NK-92 treated with Interleukin-12 subunit alpha and Interleukin-12 subunit beta, amount 100 ng/mL, for 24 hours (cell line): ENCODE measurements at places on chromosomes 3 and 15.

- no peak for DNase-seq
These were observed 265.2 kb downstream of the SUCLG2 start for GRCh38 chr3:67389176-67389575.

DNA sequence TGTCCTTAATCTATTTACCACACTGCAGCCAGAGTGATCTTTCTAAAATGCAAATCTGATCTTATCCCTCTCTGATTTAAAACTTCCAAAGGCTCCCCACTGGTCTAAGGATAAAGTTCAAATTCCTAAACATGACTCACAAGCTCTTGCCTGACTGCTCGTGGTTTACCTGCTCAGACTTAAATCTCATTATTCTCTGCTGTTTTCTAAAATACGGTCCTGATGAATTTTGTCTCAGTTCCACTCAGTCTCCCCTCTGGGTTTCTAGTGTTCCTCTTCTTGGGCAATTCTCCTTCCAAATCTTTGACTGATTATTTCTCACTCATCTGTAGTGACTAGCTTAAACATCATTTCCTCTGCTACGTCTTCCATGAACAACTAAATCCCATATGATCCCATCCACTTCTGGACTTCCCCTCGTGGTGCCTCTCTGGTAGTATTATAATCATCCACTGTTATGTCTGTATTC is 108.3 kb downstream of the P3H2 start:
- no peak for DNase-seq

DNA sequence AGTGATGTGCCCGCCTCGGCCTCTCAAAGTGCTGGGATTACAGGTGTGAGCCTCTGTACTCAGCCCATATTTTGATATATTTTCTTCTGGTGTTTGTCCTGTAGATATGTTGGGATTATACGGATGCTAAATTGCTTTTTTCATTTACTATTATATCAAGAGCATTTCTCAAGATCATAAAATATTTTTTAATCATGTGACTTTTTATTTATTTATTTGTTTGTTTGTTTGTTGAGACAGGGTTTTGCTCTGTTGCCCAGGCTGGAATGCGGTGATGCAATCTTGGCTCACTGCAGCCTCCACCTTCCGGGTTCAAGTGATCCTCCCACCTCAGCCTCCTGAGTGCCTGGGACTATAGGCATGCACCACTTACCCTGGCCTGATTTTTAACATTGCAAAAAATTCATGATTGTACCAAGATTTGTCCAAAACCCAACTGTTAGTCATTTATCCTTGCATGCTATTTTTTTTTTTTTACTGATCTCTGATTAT is 2.7 kb upstream of the PXK start:
- DNase-seq = no peak

GRCh38 chr15:75532413-75533250 is 46.5 kb downstream of the PTPN9 start:
- DNase-seq = no peak

DNA sequence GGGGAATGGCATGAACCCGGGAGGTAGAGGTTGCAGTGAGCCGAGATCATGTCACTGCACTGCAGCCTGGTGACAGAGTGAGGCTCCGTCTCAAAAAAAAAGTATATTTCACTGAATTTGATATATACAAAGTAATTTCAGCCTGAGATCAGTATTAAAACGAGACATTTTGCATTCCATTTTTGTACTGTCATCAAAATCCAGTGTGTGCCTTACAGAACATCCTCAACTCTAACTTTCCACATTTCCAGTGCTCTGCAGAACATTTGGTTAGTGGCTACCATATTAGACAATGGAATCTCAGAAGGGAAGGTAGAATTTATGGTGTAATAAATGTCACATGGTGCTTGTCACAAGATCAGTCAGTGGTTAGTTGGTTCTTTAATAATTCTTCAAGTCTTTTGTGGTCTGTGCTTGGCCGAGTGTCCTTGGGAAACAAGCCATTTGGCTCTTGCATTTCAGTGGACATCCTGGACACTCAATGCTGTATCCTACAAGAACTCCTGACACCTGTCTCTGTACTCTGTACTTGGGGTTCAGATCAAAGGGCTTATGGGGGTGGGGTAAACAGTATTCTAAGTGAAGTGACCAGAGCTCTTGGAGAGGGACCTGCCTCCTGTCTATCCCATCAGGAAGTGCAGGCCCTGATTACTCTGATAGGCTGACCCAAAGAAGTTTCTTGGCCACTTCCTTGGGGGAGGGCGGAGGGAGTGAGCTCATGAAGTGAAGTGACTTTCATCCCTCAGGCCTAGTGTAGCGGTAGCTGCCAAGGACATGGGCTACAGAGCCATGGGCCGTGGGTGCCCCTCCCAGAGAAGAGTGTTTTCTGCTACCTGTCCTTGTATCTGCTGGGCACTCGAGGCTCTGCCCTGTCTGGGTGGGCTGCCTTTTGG is 3.7 kb downstream of the ACVR2B start:
- DNase-seq = no peak

DNA sequence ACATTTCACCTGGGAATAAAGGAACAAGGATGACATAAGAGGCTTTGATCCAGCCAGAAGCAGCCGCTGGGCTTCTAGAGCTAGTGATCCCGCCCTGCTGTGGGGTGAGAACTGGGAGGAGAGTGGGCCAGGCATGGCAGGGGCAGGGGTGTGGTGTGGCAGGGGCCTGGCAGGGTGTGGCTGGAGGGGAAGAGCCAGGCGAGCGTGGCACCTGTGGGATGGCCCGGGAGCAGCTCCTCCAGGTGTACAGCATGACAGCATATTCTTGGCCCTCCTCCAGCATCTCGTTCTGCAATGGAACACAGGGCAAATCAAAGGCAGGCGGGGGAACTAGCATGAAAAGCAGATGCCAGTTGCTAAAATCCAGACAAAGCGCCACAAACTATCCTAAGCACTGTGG is 35.5 kb downstream of the CYFIP1 start:
- no peak for DNase-seq

GRCh38 chr3:32630266-32630665 is 54.7 kb upstream of the CNOT10 start:
- no peak for DNase-seq

- no peak for DNase-seq
These were observed 522.3 kb downstream of the ROBO1 start for GRCh38 chr3:79245284-79246138.

DNA sequence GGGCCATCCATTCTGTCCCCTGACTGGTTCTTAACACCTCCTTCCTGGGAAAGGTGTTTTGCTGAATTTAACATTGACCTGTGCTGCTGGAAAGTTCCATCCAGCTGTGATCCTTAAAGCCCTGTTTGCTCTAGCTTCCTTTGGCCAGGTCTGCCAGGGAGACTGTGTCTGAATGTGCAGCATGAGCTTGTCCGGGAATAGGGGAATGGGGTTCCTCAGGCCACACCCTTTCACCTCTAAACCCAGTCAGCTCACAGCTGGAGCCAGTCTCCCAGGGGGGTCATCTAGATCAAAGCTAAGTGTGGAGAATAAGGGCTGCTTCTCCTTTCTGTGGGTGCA is 174.3 kb downstream of the CHDH start:
- no peak for DNase-seq

DNA sequence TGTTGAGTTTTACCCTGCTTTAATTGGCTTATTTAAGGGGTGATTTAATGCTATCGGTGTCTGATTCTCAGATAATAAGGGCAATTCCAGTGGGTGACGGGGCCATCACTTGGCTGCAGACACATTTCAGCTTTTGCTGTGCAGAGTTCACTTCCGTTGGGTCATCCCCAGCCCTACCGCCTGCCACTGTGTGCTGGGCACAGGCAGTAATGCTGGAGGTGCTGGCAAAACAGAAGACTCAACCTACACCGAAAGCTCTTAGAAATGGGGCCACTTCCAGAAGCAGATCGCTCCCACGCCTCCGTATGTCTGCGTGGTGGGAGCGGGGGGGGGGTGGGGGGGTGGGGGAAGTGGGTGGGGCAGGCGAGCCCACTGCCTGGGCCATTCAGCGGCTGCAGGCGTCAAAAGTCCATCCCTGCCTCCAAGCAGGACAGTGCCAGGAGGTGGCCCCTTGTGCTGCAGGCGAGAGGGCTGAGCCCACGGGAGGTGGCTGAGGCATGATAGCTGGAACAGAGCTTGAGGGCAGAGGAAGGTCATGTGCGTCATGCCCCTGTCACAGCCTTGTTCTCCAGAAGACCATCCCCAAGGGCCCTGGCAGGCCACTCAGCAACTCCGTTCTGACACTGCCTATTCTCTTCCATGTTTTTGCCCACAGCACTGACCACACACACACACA is 128.3 kb downstream of the ATP10A start:
- no peak for DNase-seq

- no peak for DNase-seq
These were observed 30.4 kb downstream of the SKIL start for GRCh38 chr3:170387950-170388349.

GRCh38 chr15:37086521-37086920 is 13.8 kb downstream of the MEIS2 start:
- no peak for DNase-seq

DNA sequence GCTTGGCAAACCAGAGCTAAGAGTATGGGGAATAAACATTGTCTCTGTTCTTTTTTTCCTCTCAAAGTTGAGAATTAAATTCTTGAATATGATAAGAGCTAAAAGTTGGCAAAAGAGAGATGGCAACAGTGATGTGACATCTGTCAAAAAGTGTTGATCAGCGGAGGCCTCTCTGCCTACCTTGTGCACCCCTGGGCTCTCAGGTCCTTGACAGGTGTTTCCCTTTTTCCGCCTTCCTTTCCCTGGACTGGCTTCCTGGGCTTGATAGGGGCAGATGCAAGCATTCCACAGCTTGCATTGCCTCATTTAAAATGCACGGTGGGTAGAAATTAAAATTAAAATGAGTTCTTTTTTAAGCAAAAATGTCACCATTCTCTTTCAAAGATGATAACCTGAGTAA is 84.2 kb downstream of the NSUN3 start:
- no peak for DNase-seq

DNA sequence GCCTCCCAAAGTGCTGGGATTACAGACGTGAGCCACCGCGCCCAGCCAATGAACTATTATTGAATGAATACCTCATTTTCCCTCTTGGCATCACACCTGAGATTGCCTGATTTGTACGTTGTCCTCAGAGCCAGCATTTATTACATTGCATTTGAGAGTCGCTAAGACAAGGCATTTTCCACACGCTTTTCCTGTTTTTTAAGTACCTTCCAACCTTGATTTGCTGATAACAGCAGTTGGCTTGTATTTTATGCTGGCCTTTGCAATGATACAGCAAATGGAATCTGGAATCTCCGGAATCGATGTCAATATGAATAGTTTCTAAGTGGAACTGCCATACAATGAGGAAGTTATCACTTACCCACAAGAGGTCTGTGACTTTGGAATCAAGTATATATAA is 15.7 kb upstream of the CNBP start:
- no peak for DNase-seq

DNA sequence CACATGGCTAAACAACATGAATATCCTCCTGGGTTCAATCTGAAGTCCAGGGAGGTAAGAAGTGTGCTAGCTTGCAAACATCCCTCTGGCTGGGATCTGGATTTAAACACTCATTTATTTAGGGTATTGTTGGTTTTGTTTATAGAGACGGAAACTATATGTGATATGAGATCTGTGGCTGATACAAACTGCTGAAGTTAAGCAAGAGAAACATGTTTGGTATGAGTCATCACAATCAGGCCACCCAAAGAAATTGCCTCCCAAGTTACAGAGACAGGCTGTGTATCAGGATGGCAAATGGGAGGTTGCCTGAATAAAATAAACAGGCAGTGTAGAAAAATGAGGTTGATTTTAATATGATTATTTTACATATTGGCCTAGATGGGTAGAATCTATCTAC is 562.1 kb downstream of the IGSF11 start:
- no peak for DNase-seq

DNA sequence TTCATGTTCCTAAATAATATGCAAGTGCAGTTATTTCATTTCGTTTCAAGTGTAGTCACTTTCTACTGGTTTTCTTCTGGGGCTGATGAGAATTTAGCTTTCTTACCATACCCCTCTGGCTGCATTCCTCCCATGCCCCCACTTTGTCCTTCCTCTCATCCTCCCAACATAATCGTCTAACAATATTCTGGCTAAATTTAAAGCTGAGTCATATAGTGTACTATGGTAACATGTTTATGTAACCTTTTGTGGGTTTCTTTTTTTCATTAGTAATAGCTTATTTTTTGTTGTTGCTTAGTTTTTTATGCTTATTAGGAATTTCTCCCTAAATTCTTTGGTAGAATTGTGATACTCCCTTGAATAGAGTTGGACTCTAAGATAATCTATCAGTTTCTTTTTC is 30.5 kb downstream of the DUT start:
- DNase-seq = no peak

DNA sequence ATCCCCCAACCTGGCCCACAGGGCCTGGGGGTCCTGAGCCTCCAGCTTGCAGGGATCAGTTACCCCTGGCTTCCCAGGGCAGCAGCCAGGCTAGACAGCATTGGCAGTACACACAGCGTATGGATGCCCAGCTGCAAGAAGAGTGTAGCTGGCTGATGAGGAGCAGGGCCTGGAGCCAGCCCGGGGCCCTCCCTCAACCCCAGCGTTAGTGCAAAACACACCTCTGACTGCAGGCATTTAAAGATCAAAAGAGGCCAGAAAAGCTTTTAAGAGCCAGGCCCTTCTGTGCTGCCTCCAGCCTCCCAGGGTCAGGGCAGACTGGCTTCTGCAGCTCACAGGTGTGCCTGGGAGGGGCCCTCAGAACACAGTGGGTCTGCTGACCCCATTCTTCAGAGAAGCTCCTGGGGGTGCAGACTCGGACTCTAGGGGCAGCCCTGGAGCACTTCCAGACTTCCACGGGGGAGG is 110.6 kb downstream of the ETFA start:
- DNase-seq = no peak

DNA sequence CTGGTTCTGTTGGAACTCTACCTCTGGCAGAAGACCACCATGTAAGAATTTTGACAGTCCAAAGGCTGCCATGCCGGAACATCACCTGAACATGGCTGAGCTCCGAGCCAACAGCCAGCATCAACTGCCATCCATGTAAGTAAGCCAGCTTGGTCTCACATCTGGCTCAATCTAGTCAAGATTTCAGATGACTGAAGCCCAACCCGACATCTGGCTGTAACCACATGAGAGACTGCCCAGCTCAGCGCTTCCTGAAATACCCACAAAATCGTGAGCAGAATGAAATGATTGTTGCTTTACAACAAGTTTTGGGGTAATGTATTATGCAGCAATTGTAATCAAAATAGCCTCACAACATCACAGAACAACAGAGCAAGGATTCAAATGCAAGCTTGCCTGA is 32.9 kb downstream of the GHSR start:
- no peak for DNase-seq

DNA sequence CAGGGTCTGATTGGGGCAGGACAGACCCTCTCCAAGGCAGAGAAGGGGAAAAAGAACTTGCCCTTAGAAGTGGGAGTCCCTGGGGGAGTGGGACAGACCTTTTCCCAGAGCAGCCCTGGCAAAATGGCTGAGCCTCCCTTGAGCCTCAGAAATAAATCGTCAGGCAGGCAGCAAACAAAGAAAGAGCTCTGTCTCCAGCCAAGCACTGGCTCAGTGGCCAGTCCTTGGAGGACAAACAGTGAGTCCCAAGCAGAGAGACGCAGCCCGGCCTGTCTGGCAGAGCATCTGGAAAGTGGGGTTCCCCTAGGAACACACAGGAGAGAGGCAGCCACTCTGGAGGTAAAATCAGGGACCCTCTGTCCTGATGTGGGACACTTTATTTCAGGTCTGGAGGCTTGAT is 1.8 kb downstream of the SLC6A1 start:
- DNase-seq = no peak
